Heart left ventricle (tissue), 16 donors: ENCODE measurements at places on chromosomes 5 and 9. TPM values are rescaled to one million over a fixed set of nuclear protein-coding genes. Genes with fewer than 3 reads are reported as not detected.

DNA sequence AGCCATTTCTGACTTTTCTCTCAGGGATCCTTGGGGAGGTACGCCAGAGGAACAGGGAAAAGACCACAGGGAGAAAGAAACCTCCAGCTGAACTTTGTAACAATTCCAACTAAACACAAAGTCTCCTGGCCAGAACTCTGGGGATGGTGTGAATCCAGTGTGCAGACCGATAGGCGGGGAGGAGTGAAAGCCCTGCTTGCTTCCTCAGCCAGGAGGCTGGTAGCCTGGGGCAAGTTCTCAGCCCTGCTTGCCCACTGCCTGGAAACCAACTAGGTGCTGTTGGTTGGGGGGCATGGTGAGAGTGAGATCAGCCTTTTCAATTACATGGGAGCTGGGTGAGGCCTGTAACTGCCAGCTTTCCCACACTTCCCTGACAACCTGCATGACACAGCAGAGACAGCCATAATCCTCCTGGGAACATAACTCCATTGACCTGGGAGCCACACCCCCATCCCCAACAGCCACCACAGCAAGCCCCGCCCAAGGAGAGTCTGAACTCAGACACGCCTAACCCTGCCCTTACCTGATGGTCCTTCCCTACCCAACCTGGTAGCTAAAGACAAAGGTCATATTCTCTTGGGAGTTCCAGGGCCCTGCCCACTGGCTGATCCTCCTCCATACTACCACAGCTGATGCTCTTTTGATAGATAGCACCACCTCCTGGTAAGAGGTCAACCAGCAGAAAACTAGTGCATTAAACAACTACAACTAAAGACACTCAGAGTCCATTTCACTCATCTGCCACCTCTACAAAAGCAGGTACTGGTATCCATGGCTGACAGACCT lies 100.1 kb upstream of the TNFAIP8 start:
- no peak for DNase-seq

GRCh38 chr5:1144089-1144488 lies 32.2 kb upstream of the SLC12A7 start:
- DNase-seq: no peak

DNA sequence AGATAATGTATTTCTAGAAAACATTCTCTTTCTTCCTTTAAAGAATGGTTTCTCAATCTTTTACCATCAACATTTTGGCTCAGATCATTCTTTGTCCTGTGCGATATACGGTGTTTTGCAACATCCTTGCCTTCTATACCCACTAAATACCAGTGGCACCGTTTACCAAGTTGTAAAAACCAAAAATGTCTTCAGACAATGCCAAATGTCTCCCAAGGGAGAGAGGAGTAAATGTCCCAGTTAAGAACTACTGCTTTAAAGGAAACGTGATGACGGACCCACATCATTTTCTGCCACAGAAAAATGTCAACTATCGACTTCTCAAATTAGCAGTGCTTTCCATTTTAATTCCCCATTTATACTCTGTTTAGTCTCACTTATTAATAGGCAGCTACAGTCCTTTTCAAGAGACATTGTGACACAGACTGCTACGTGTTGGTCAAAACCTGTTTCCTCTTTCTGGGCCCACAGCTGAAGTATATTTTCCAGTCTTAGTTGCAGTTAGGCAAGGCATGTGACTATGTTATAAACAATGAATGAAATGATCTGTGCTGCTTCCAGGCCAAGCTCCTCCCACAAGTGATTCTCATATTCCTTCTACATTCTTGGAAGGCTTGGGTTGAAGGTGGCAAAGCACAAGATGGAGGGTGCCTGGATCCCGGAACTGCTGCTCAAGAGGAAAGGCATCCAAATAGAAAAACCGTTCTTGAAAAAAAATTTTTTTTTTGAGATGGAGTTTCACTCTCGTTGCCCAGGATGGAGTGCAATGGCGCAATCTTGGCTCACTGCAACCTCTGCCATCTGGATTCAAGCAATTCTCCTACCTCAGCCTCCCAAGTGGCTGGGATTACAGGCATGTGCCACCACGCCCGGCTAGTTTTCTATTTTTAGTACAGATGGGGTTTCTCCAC lies 8.8 kb downstream of the PRXL2C start:
- DNase-seq: no peak

- no peak for DNase-seq
Measured at GRCh38 chr9:94773655-94774054, 47.2 kb downstream of the AOPEP start.

DNA sequence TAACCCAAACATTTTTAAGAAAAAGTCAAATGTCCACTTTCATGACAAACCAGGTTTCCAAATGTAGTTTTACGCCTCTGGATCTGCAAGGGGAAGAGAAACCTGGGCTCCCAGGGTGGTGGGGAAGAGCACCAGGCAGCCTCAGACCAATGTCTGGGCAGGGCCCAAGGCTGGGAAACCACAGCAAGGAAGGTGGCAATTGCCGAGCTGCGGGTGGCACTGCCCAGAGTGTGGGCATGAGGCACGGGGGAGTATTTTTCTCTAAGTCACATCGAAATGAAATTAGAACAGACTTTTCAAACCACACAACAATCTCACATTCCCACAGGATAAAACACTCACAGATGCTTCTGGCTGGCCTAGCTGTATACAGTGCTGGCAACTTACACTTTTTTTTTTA lies 32.6 kb upstream of the RASGEF1C start:
- no peak for DNase-seq

- no peak for DNase-seq
Measured at GRCh38 chr5:173733831-173734501, 117.5 kb upstream of the BOD1 start.

- DNase-seq: no peak
Measured at GRCh38 chr9:129786481-129786880, 16.5 kb upstream of the TOR1B start.

GRCh38 chr5:67301285-67301903 lies 104.8 kb upstream of the CD180 start:
- DNase-seq: peak; percentile 68

GRCh38 chr5:137627706-137628105 lies 108.2 kb downstream of the KLHL3 start:
- no peak for DNase-seq

DNA sequence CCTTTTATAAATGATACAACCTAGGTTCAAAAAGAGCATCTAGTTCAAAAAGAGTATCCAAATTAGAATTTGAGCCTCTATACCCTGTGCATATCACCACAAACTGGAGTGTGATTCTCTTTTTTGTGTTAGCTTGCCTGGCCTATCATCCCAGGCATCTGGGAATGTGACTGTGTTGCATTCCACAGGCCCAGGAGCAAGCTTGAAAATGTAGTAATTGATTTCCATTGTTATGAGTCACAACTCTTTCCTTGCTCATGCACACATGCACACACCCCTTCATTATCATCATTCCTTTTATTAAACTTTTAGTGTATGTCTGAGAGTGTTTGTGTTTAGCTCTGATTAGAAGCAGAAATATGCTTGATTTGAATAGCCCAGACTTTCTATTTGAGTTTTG lies 75.2 kb downstream of the FCHO2 start:
- no peak for DNase-seq

DNA sequence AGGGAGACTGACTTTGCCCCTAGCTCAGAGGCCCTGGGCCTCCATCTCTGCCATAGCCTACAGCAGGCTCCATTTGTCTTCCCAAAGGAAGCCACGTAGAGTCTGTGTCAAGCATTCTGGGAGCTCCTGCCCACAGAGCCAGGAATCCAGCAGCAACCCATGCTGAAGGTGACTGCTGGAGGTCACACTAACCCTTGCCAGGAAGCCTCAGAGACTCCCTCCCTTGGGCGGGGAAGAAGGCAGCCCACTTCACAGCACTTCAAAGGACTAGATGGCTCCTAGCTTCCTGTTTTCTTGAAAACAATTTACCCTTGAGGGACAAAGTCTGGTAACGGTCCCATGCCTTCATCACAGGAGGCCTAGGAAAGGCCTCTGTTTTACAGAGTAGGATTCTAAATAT lies 1.7 kb downstream of the CKMT2 start:
- no peak for DNase-seq

GRCh38 chr5:95918421-95919006 lies 43.1 kb downstream of the ELL2 start:
- no peak for DNase-seq

DNA sequence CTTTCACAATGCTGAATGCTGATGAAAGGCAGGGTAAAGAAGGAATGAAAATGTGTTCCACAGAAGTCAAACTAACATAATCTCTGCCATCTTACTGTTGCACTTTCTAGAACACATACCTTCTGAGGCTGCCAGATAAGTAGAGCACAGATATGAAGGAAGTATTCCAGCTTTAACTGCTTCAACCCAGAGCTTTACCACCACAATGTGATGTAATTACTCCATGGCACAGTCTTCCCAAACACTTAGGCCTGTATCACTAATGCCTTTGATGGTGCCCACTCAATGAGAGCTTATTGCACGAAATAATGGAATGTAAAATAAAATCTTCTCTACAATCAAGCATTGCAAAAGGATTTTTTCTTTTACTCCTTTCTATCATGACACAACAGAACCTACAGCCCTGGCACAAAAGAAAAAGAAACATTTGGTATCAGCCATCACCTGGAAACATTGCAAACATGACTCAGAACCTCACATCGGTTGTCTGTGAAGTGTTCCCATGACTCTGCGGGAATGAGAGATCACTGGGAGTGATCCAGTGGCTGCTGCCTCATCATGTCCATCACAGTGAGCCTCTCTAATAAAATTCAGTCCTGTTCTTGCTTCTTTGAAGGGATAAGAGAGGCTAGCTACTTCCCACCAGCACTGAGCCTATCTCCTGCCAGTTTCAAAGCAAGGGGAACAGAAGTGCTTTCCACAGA lies 385.8 kb downstream of the EFNA5 start:
- no peak for DNase-seq

DNA sequence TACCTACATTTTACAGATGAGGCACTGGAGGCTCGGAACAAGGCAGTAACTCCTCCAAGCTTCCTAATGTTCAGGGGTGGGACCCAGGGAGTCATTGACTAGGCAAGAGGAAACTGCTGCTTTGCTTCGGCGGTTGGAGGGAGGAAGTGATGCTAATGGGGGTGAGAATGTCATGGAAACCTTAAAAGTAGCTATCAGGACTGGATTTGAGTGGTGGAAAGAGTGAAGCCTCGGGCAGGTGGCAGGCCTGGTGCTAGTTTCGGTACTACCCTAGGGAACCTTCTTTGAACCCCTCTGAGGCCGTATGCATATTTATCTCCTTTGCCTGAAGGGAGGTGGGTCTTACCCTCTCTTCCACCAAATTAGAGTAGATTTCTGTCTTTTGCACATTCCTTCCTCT lies 1.6 kb downstream of the BSPRY start:
- DNase-seq: no peak

Gene KIF24
- total RNA-seq: 1.6 TPM

Gene CCDC183
- total RNA-seq: 1.3 TPM

Gene AFAP1L1
- 57.7 TPM for total RNA-seq

Gene PAEP
- total RNA-seq: not detected

Gene SGTB
- total RNA-seq: 6.5 TPM

Gene PHF19
- 28.0 TPM for total RNA-seq

Gene QRFP
- total RNA-seq: not detected

Gene HRCT1
- 2.3 TPM for total RNA-seq

Gene ZNF169
- total RNA-seq: 8.7 TPM

Gene ZNF483
- 13.9 TPM for total RNA-seq
